Dermis microvascular lymphatic vessel endothelial cell (primary cell): ENCODE measurements at places on chromosomes 13 and 19. TPM values are rescaled to one million over a fixed set of nuclear protein-coding genes. Genes with fewer than 3 reads are reported as not detected.

The RNF113B gene
- total RNA-seq = not detected in 2 replicates

The DIAPH3 gene
- total RNA-seq = 5.4 and 8.7 TPM in 2 replicates

The KIR3DL2 gene
- not detected in 2 replicates for total RNA-seq

The ZNF546 gene
- 3.0 and 4.9 TPM in 2 replicates for total RNA-seq

The PBX4 gene
- 0.13 TPM in 1 of 2 replicates, not detected in the other for total RNA-seq

The DLEU7 gene
- not detected in 2 replicates for total RNA-seq

The C13orf42 gene
- total RNA-seq = not detected in 2 replicates

The MAP3K10 gene
- 3.0 and 5.4 TPM in 2 replicates for total RNA-seq

The CCL25 gene
- not detected in 2 replicates for total RNA-seq

The SKA3 gene
- 2.1 and 3.9 TPM in 2 replicates for total RNA-seq

The EFNB2 gene
- 64.9 and 67.3 TPM in 2 replicates for total RNA-seq

DNA sequence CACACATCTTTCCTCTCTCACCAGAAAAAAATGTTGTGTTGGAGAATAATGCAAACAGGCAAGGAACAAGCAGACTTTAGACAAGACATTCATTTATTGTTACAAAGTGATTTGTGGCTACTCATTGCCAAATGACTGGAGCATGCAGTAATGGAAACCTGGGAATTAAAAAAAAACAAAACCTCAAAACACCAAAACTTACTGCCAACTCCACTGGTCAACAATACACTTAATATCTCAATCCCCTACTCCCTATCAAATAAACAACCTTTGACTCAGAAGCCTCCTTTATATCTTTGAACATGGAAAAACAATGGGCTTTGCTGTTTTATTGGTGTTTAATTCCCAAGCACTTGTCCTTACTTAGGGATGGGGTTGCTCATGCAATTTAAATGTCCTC lies 112.8 kb downstream of the POSTN start:
- DNase-seq = peak; percentile 11

DNA sequence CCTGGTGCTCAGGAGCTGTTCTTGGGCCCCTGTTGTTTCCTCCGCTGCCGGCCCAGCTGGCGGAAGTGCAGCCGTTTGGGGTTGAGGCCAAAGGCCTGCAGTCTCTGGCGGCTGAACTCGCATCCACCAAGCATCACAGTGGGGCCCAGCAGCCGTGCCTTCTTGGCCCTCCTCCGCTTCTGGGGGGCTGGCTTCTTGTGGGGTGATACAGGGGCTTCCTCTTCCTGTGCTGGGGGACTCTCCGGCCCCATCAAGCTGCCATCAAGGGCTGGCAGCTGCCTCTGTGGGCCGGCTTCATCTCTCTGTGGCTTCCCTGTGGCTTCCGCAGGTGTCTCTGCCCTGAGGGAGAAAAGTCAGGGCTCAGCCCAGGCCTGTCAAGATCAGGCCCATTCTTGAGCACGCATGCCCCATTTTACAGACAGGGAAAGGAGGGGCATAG lies 10.3 kb downstream of the ATG4D start:
- no peak for DNase-seq

GRCh38 chr13:38687246-38688229 lies 661 bp downstream of the FREM2 start:
- no peak for DNase-seq

DNA sequence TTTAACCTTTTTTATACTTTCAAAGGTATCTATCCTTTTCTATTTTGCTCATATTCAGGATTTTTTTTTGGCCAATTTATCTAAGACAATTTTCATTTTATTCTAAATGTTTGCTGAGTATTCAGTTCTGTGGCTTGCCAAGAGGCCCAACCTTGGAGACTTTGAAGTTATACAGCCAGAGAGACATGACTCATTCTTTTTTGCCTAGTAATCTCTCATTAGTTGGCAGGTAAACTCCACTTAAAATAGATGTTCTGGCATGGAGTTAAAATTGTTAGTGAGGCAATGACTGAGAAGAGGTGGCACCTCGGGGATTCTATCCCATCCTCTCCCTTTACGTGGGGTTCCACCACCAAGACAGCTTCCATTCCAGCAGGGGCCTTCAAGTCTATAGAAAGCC lies 213.8 kb downstream of the KCTD12 start:
- no peak for DNase-seq

DNA sequence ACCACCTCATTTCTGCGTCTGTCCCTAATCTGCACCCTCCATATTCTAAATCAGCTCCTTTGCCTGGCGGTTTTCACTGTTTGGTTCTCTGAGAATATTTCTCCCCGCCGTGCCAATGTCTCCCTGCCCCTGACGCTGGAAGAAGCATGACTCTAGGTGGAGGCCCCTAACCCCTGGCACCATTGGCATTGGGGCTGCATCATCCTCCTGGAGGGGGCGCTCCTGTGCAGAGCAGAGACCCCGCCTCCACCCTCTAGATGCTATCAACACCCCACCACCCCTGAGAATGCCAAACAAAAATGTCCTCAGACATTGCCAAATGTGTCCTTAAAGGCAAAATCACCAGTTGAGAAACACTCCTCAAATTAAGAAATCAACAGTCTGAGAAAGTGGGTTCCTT lies 6.5 kb downstream of the ZSCAN5B start:
- no peak for DNase-seq

- no peak for DNase-seq
Measured at GRCh38 chr13:45482571-45483173, 17.9 kb downstream of the COG3 start.

- no peak for DNase-seq
Measured at GRCh38 chr13:25659091-25659795, 287.5 kb downstream of the ATP8A2 start.

- peak; percentile 98 for DNase-seq
Measured at GRCh38 chr13:98910501-98910951, 67.3 kb downstream of the DOCK9 start.

GRCh38 chr13:114047358-114047881 lies 73.5 kb upstream of the C13orf46 start:
- no peak for DNase-seq

GRCh38 chr13:106850973-106851650 lies 283.2 kb upstream of the ARGLU1 start:
- DNase-seq = no peak

DNA sequence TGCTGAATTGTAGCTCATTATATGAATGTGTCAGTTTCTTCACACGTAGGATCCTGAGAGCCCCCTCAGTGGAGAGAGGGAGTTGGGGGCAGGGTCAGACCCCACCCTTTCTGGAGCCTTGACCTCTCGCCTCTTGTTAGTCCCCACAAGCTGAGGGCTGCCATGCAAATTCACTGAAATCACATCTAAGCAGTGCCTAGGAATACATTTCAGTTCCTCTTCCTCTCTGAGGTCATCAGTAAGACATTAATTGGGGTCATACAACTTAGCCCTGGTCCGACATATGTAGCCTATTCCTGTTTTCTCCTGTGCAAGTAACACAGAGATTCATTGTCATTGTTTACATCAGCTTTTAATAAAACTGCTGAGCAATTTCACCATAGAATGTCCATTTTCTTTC lies 30.0 kb downstream of the MYO9B start:
- DNase-seq = no peak

- DNase-seq = peak; percentile 64
Measured at GRCh38 chr13:60431108-60431700, 34.2 kb downstream of the TDRD3 start.

DNA sequence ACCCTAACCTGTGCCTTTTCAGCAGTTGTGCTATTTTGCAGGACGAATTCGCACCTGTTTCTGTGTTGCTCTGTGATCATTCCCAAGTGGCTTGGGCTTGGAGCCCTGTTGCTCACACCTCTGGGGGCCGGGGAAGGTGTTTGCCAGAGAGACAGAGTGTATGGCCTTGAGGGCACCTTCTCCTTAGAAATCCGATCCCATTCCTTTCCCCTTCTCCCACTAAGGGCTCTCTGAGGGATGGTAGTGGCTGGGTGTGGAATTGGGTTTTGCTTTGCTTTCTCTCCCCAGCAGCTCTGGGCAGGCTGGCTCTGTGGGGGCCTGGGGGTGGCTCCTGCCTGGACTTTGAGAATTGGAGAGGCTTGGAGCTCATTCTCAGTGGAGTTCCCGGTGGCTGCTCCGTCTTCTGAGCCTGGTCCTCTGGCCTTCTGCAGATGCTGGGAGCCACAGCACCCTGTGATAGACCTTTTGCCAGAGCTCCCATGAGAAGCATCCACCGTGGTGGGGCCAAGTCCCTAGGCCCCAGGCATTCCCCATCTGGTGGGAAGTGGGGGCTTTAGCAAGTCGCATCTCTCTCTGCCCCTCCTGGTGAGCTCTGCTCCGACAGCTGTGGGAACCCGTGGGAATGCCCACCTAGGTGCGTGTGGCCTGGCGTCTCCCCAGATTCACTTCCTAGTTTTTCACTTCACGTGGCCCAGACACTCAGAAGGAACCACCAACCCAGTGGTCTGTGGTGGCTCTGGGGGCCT lies 26.1 kb downstream of the ATP11A start:
- no peak for DNase-seq

- DNase-seq = no peak
Measured at GRCh38 chr19:18906605-18907519, 10.9 kb upstream of the CERS1 start.

DNA sequence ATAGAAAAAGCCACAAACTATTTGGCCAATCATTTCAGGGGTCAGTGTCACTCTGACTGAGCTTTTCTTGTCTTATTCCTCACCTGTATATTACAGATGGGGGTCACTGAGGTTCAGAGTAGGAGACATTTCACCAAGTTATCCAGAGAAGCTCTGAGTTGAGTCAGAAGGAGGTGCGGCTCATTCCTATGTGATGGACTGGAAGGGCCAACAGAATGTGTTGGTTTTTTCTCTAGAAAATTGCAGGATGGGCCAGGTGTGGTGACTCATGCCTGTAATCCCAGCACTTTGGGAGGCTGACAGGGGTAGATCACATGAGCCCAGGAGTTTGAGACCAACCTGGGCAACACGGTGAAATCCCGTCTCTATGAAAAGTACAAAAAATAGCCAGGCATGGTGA lies 24.5 kb upstream of the ZNF83 start:
- no peak for DNase-seq

GRCh38 chr19:44777715-44778347 lies at the start of gene CBLC:
Gene CBLC (plus strand): TSS chr19:44777890. CDS start chr19:44777932, 42 bp downstream.
- no peak for DNase-seq

GRCh38 chr19:52590728-52591127 lies 20.6 kb downstream of the ZNF701 start:
- DNase-seq = no peak

DNA sequence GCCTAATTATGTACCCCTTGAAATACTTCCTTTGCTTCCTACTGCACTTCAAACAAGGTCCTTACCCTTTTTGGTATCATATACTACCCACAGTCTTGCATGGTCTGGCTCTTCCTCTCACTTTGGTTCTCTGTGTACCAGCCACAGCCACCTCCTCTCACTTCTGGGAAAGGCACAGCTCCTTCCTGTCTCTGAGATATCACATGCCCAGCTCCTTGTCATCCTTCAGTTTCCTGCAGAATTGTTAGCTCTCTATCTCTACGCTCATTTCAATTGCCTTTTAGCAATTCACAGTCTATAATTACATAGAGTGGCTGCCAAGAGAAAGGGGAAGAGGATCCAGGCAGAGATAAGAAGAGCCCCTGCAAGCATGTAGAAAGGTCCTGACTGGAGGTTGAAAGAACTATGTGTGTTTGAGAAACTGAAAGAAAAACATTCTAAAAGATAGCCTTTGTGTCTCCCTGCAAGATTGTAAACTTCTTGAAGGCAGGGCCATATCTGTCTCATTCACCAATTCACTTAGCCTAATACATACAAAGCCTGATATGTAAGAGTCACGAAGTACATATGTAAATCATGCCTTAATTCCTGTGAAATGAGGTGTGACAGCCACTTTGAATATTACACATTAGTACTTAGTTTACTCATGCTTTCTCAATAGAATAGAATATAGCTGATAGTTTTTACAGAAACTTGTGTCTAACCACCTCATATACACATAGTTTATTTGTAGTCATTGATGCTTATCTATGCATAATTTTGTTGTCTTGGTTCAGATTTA lies 933.1 kb downstream of the DIAPH3 start:
- DNase-seq = no peak

DNA sequence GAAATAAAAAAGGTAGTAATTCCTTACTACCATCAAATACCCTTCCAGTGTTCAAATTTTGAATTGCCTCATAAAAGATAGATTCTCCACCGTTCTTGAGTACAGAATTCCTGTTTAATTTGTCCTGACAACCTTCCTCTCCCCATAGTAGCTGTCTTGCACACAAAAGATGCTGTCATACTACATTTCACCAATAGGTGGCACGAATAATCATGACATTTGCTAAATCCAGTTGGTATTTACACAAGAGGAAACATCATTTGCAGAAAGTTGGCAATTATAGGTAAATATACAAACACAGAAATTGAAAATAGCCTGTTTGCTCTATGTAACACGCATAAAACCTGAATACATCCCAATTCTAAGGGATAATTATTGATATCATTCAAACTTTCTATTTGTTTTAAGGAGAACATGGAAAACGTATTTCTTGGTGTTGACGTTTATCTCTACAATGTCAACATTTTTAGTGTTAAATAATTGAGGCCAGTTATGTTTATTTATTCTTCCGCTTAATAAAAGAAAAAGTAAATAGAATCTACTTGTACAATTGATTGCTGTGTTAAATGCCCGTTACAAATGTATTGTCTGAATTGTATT lies 58.3 kb upstream of the CLDN10 start:
- peak; percentile 66 for DNase-seq

GRCh38 chr13:91347996-91348905 lies 764 bp downstream of the MIR17HG start:
- no peak for DNase-seq

- DNase-seq = no peak
Measured at GRCh38 chr19:45601524-45602374, at the start of gene GPR4. Gene GPR4 (minus strand): TSS chr19:45602212. CDS start chr19:45591866, 10,346 bp downstream.

DNA sequence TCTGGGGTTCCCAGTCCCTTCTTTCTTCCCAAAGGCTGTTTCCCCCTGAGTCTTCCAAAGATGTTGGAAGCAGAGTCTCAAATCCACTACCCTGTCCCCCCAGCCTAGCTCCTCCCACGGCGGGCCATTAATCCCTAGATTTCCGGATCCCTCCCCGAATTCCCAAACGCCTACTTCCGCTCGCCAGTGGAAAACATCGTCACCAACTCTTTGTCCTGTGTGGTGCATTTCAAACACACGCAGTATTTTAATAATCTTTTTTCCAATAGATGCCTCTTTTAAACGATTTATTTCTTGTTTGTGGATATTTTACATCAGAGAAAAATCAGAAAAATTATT lies 610 bp downstream of the ZNF791 start:
- peak; percentile 80 for DNase-seq

GRCh38 chr19:39341129-39341718 lies 997 bp upstream of the SAMD4B start:
- no peak for DNase-seq

DNA sequence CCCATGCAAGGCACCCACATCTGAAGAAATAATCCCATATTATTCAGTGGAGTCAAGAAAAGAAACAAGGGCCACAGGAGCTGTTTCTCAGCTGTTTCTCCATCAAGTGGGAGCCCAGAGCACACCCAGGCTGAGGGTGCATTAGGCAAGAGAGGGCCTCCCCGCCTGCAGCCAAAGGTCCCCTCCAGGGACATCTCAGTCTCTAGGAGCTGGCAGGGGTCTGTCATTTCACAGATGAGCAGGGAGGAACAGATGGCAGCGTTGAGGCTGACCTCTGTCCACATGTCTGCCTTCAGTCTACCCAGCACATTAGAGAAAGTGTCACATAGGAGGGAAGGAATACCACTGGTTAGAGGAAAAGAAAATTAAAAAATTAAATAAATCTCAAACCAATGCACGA lies 157.7 kb downstream of the ZNF536 start:
- DNase-seq = no peak
